Endothelial cell of umbilical vein (primary cell): ENCODE measurements at places on chromosomes 1 and 21. TPM values are rescaled to one million over a fixed set of nuclear protein-coding genes. Genes with fewer than 3 reads are reported as not detected.

KCND3 gene
- 0.03 TPM in 1 of 2 replicates, not detected in the other for polyA plus RNA-seq

AK2 gene
- polyA plus RNA-seq, result 71.4 and 107 TPM in 2 replicates

NT5C1A gene
- polyA plus RNA-seq, result not detected in 2 replicates

CR1L gene
- polyA plus RNA-seq, result not detected in 2 replicates

OLFM3 gene
- not detected in 2 replicates for polyA plus RNA-seq

GRCh38 chr1:112676543-112676942 lies 2.1 kb downstream of the MOV10 start:
- DNase-seq, result no peak

- no peak for DNase-seq
These were observed 194.1 kb downstream of the COL24A1 start for GRCh38 chr1:85962457-85962856.

DNA sequence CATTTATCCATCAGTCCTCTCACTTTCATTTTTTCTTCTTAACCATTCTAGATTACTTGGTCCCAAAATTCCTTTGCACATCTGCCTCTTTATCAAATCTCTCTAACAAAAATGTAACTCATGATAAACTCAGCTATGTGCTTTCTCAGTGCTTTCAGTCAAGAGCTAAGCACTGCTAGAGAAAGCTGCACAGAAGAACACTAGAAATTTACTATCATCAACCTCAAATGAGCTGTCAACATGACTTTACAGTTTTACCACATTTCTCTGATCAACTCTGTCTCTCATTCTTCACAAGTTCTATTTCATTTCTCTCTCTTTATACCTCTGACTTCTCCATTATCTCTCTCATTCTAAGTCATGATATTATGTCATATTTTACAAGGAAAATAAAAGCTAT lies 54.2 kb upstream of the PRKACB start:
- no peak for DNase-seq

DNA sequence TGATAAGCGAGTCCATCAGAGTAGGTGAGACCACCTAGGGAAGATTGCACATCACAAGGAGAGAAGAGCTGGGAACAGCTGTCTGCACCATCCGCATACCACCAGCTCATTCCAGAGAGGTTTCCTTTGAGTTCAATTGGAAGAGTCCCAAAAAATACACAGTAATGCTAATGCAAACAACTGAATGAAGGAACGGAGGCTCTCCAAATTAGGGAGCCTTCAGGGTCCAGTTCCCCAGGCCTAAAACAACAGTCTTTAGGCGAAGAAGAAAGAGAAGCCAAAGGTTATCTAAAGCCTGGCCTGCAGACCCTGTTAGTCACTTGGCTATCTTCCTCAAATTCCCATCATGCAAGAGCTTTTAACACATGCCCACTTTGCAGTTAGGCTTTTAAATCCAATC lies 246.4 kb downstream of the PBX1 start:
- peak; percentile 86 for DNase-seq

GRCh38 chr1:231376875-231377549 lies 38.9 kb downstream of the SPRTN start:
- no peak for DNase-seq

DNA sequence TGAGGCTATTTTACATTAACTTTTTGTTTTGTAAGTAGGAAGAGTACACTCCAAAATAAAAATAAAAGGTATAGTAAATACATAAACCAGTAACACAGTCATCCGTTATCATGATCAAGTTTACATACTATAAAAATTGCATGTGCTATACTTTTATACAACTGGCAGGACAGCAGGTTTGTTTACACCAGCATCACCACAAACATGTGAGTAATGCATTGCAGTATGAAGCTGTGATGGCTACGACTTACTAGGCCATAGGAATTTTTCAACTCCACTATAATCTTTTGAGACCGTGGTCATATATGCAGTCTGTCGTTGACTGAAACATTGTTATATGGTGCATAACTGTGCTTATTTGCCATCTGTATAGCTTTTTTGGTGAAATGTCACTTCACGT lies 106.2 kb downstream of the CENPF start:
- DNase-seq, result no peak

DNA sequence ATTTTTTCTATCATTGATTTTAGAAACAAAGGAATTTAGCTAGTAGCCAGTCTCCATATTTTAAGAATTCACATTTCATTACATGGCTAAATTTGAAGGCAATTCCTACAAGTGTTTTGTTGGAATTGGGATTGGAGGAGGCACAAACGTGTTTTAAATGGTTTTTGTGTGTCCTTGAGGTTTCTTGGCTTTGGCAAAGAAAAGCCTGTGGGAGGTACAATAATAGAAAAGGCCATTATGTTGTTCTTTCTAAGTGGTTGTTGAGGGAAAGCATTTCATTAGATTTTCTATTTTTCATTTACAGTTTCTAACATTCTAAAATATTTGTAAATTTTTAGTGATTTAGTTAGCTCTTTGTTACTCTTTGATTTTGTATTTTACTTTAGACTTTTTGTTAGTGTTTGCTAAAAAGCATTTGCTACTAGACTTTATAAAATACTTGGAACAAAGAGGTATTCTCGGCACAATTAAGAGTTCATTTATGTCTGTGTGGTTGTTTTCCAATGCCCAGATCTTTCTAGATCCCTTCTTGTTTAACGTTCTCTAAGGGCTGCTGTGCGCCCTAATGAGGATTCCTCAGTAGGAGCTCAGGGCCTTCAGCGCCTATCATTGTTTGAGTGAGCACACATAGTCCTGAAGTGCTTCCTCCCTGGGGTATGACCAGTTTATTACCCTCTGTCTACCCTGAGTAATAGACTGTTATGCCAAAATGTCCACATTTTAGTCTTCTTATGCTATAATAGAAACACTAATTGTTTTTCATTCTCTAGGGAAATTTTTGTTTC lies 70.0 kb upstream of the KIAA1614 start:
- no peak for DNase-seq

- DNase-seq, result peak; percentile 93
These were observed 321.0 kb downstream of the TM2D1 start for GRCh38 chr1:61403679-61404596.
